Psoas muscle (tissue), 8 donors: ENCODE measurements at places on chromosomes 6 and 20. TPM values are rescaled to one million over a fixed set of nuclear protein-coding genes. Genes with fewer than 3 reads are reported as not detected.
A peak's percentile ranks its signal among the peaks of the same experiment; 100 is the strongest.

The ULBP2 gene
- total RNA-seq: 0.69 TPM

- no peak overlapping the region for H3K4me3 ChIP-seq
- peak overlapping the region; percentile 39 for H3K27ac ChIP-seq
- no peaks in the 10 kb centered on the region for H3K36me3 ChIP-seq
- DNase-seq: no peak
These were observed 46.8 kb downstream of the ELOVL5 start for GRCh38 chr6:53301801-53302537.

DNA sequence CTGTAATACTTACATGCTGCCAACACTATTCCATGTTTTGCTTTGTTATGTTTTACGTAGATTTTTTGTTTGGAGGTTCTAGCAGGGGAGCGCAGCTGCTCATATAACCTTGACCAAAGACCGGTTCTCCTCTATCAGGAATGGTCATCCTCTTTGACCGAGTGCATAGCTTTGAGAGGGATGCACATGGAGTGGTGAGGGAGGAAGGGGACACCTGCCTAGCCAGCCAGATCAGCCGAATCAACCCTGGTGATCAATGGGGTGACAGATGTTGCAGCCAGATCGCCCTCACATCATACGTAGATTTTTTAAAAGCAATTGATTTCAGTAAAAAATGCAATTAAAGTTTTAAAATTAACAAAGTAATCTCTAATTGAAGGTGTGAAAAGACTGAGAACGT is 6.3 kb downstream of the DSTN start:
- H3K27ac ChIP-seq: no peak overlapping the region
- no peak for DNase-seq
- H3K4me1 ChIP-seq: peaks cover 19% of the 10 kb centered on the region
- no peak overlapping the region for H3K4me3 ChIP-seq
- no peaks in the 10 kb centered on the region for H3K36me3 ChIP-seq

The FOXF2 gene
- total RNA-seq: 0.12 TPM

- no peak overlapping the region for H3K4me3 ChIP-seq
- no peaks in the 10 kb centered on the region for H3K36me3 ChIP-seq
- H3K27ac ChIP-seq: no peak overlapping the region
- no peaks in the 10 kb centered on the region for H3K4me1 ChIP-seq
- DNase-seq: no peak
These were observed 802.4 kb downstream of the TFAP2A start for GRCh38 chr6:9612489-9612888.

DNA sequence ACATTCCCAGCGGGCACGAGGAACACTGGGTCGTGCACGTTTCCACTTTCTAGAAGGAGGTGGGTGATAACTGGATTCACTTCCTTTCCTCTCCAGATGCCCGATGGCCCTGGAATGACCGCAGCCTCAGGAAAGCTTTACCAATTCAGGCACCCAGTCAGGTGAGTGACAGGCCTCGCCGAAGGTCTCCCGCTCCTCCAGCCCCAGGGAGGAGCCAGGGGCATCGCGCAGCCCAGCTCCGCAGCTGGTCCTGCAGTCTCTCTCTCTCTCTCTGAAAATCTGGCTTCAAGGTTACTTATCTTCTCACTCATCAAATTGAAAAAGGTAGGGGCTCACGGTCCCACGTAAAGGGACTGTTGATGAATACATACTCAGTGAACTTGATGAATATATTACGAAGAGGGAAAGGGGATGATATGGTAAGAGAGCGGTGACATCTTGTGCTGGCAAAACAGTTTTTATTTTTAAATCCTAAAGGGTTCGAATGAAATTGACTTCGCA is 891 bp downstream of the RIPPLY2 start:
- no peaks in the 10 kb centered on the region for H3K36me3 ChIP-seq
- H3K4me1 ChIP-seq: peaks cover 13% of the 10 kb centered on the region
- no peak overlapping the region for H3K27ac ChIP-seq
- no peak for DNase-seq
- H3K4me3 ChIP-seq: peak overlapping the region; percentile 60

- H3K27ac ChIP-seq: no peak within 1 kb of the TSS
- no peak for DNase-seq
- H3K27me3 ChIP-seq: no peaks in the 10 kb centered on the region
- no peaks in the 10 kb centered on the region for H3K36me3 ChIP-seq
- no peak within 1 kb of the TSS for H3K4me3 ChIP-seq
- H3K4me1 ChIP-seq: no peaks in the 10 kb centered on the region
These were observed at the start of gene OR12D2 for GRCh38 chr6:29395331-29395730. Gene OR12D2 (plus strand): TSS chr6:29395631. CDS start chr6:29396700, 1,069 bp downstream.

The NUDT3 gene
- total RNA-seq: 55.7 TPM

GRCh38 chr20:64069614-64070243 is 6.7 kb downstream of the TCEA2 start:
- DNase-seq: no peak
- no peaks in the 10 kb centered on the region for H3K36me3 ChIP-seq
- H3K4me1 ChIP-seq: no peaks in the 10 kb centered on the region

GRCh38 chr20:48163505-48163904 is 378.2 kb upstream of the SULF2 start:
- H3K27ac ChIP-seq: no peak overlapping the region
- peaks cover 4% of the 10 kb centered on the region for H3K27me3 ChIP-seq
- H3K4me1 ChIP-seq: no peaks in the 10 kb centered on the region
- DNase-seq: no peak

The TPX2 gene
- total RNA-seq: 1.1 TPM

DNA sequence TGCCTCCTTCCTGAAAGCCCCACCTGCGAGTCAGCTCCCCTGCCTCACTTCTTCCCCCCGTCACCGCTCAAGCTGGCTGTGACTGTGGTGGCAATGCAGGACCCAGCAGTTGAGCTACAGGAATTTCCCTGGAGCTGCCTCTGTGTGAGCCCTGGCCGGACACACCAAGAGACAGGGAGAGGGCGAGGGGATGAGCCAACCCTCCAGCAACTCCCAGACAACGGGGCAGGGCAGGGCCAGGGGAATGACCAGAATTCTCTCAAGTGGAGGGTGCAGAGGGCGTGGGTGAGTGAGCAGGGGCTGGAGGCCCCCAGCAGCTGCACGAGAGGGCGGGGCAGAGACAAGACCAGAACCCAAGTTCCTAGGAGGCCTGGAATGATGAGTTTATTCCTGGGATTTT is 4.9 kb upstream of the ARFGAP1 start:
- no peak overlapping the region for H3K4me3 ChIP-seq
- no peak for DNase-seq
- H3K27me3 ChIP-seq: peaks cover 2% of the 10 kb centered on the region
- peaks cover 11% of the 10 kb centered on the region for H3K4me1 ChIP-seq
- no peaks in the 10 kb centered on the region for H3K36me3 ChIP-seq

- no peak overlapping the region for H3K4me3 ChIP-seq
- H3K27ac ChIP-seq: no peak overlapping the region
These were observed 25.7 kb upstream of the POU3F2 start for GRCh38 chr6:98808541-98809210.

The NKAPL gene
- total RNA-seq: 5.4 TPM

DNA sequence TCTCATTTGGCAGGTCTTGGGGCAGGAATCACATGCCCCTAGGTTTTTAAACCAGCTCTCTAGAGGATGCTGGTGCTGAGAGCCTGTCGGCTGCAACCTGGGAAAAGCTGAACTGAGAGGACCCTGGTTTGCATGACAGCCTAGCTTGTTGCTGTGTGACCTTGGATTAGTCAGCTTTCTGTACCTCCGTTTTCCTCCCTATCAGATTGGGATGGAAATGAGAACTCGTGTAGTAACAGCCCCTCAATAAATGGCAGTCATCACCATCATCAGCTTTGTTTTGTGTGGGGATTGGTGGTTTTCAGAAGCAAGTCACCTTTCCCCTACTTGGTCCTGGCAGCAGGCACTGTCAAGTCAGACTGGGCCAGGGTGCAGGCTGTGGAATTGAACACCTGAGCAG is 75.2 kb upstream of the MYL9 start:
- peaks cover 81% of the 10 kb centered on the region for H3K4me1 ChIP-seq
- no peaks in the 10 kb centered on the region for H3K27me3 ChIP-seq
- no peak for DNase-seq
- peak overlapping the region; percentile 99 for H3K4me3 ChIP-seq
- H3K36me3 ChIP-seq: no peaks in the 10 kb centered on the region

GRCh38 chr6:38100380-38100779 is 280.9 kb downstream of the ZFAND3 start:
- no peaks in the 10 kb centered on the region for H3K36me3 ChIP-seq
- no peak overlapping the region for H3K4me3 ChIP-seq
- H3K27ac ChIP-seq: no peak overlapping the region
- no peaks in the 10 kb centered on the region for H3K4me1 ChIP-seq
- DNase-seq: no peak

GRCh38 chr6:152463164-152463563 is 174.0 kb downstream of the SYNE1 start:
- H3K27me3 ChIP-seq: no peaks in the 10 kb centered on the region
- no peaks in the 10 kb centered on the region for H3K4me1 ChIP-seq
- no peaks in the 10 kb centered on the region for H3K36me3 ChIP-seq

- no peaks in the 10 kb centered on the region for H3K27me3 ChIP-seq
- H3K4me1 ChIP-seq: peaks cover 13% of the 10 kb centered on the region
- peak; percentile 73 for DNase-seq
These were observed 1.1 kb downstream of the SOX4 start for GRCh38 chr6:21594416-21595281.

- no peak overlapping the region for H3K27ac ChIP-seq
- H3K4me3 ChIP-seq: no peak overlapping the region
- H3K27me3 ChIP-seq: no peaks in the 10 kb centered on the region
These were observed 267.0 kb downstream of the TAF4 start for GRCh38 chr20:61798632-61799031.

GRCh38 chr6:150527100-150527499 is 72.6 kb upstream of the PLEKHG1 start:
- no peak overlapping the region for H3K4me3 ChIP-seq
- no peaks in the 10 kb centered on the region for H3K36me3 ChIP-seq
- no peak for DNase-seq
- H3K27ac ChIP-seq: no peak overlapping the region
- no peaks in the 10 kb centered on the region for H3K27me3 ChIP-seq

The SLC52A3 gene
- total RNA-seq: 0.37 TPM

GRCh38 chr20:35005463-35005961 is 49.8 kb downstream of the MYH7B start:
- peaks cover 17% of the 10 kb centered on the region for H3K4me1 ChIP-seq
- DNase-seq: peak; percentile 8
- peaks cover 100% of the 10 kb centered on the region for H3K36me3 ChIP-seq
- no peak overlapping the region for H3K27ac ChIP-seq
- no peak overlapping the region for H3K4me3 ChIP-seq

DNA sequence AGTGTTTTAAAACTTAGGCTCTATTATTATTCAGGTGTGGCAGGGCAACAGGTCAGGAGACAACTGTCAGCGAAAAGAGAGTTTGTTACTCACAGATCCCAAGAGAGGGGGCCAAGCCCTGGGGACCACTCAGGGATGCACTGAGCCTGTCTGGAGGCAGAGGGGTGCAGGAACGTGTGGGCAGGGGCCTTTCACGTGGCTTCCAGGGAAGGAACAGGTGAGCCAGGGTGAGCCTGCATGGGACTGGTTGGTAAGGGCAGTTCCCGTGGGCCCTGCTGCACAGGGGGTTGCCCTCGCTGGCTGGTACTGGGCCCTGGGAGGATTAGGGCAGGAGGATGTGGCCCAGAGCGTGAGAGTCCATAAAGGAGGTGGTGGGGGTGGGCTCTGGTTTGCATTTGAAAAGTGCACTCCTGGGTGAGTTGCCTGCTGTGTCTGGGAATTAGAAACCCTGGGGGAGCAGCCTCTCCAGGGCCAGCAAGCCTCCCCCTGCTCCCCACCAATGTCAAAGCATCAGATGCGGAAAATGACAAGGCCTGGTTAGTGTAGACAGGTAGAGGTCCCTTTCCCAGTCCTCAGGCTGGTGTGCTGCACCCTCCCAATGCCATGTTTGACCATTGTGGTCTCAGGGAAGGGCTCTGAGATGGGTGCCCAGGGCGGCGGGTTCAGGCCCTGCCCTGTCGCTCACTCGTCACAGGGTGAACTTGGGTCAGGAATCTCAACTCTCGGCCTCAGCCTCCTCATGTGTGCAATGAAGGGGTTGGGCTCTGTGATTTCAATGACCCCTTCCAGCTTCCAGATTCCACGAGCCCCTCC is 127.4 kb upstream of the RPS6KA2 start:
- H3K4me3 ChIP-seq: no peak overlapping the region
- H3K27me3 ChIP-seq: no peaks in the 10 kb centered on the region
- H3K4me1 ChIP-seq: no peaks in the 10 kb centered on the region
- no peak overlapping the region for H3K27ac ChIP-seq
- no peak for DNase-seq

The DOK5 gene
- total RNA-seq: 13.3 TPM

DNA sequence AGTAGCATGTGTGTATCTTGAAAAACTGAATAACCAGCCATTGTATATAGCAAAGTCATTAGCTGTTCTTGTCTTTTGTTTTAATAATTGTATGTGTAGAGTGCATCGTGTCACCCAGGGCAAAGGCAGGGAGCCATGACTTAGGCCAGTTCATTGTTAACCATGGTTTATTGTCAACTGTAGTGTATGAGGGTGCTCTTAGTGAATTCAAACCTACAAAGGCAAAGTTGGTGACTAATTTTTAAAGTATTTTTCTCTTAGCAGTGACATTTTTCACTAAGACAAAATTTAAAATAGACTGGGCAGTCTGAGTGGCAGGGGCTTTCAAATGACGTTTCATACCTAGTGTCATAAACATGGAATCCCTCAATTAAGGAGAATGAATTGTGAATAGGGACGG is 79.0 kb downstream of the TULP4 start:
- no peak for DNase-seq
- H3K27ac ChIP-seq: no peak overlapping the region
- no peaks in the 10 kb centered on the region for H3K4me1 ChIP-seq
- H3K27me3 ChIP-seq: no peaks in the 10 kb centered on the region
- H3K4me3 ChIP-seq: no peak overlapping the region
- no peaks in the 10 kb centered on the region for H3K36me3 ChIP-seq

The SMPD2 gene
- 5.1 TPM for total RNA-seq

GRCh38 chr6:149888659-149889058 is 9.3 kb downstream of the RAET1E start:
- H3K27ac ChIP-seq: peak overlapping the region; percentile 63
- no peaks in the 10 kb centered on the region for H3K36me3 ChIP-seq
- no peak overlapping the region for H3K4me3 ChIP-seq
- no peaks in the 10 kb centered on the region for H3K27me3 ChIP-seq
- DNase-seq: no peak

DNA sequence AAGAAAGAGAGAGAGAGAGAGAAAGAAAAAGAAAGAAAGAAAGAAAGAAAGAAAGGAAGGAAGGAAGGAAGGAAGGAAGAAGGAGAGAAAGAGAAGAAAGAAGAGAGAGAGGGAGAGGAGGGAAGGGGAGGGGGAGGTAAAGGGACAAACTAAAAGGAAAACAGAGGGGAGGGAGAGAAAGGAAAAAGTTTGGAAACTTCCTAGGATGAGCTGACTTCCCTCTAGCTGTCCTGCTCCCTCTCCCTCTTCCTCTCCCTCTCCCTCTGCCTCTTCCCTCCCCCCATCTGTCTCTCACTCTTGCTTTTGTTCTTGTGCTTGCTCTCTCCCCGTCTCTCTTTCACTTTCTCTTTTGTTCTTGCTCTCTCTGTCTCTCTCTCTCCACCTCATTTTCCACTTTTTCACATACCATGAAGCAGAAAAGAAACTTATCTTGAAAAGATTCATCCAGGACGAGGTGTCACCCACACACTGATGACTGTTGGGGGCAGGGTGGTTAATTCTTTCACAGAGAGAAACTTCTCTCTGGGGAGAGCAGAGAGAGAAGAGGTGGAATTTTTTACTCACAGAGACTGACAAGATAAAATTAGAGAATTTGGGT is 56.4 kb upstream of the DUSP22 start:
- peak overlapping the region; percentile 40 for H3K4me3 ChIP-seq
- H3K27me3 ChIP-seq: no peaks in the 10 kb centered on the region
- H3K27ac ChIP-seq: peak overlapping the region; percentile 61
- no peaks in the 10 kb centered on the region for H3K4me1 ChIP-seq

- no peak for DNase-seq
- no peak overlapping the region for H3K4me3 ChIP-seq
- peaks cover 3% of the 10 kb centered on the region for H3K4me1 ChIP-seq
- H3K27me3 ChIP-seq: no peaks in the 10 kb centered on the region
- no peaks in the 10 kb centered on the region for H3K36me3 ChIP-seq
- no peak overlapping the region for H3K27ac ChIP-seq
These were observed 9.8 kb upstream of the TXNDC5 start for GRCh38 chr6:7920425-7920824.

The LTV1 gene
- 36.6 TPM for total RNA-seq

The TPMT gene
- total RNA-seq: 9.7 TPM

The FANCE gene
- total RNA-seq: 5.7 TPM
